ENCODE measurements at places on chromosomes 7 and 10.
A peak's percentile ranks its signal among the peaks of the same experiment; 100 is the strongest.

- no peaks in the 10 kb centered on the region for H3K4me1 ChIP-seq
- H3K4me3 ChIP-seq = no peak overlapping the region
- H3K36me3 ChIP-seq = peaks cover 20% of the 10 kb centered on the region
- no peak for DNase-seq
- H3K27ac ChIP-seq = no peak overlapping the region
- no peaks in the 10 kb centered on the region for H3K27me3 ChIP-seq
These were observed 174.2 kb upstream of the NPS start for GRCh38 chr10:127374901-127375300.

DNA sequence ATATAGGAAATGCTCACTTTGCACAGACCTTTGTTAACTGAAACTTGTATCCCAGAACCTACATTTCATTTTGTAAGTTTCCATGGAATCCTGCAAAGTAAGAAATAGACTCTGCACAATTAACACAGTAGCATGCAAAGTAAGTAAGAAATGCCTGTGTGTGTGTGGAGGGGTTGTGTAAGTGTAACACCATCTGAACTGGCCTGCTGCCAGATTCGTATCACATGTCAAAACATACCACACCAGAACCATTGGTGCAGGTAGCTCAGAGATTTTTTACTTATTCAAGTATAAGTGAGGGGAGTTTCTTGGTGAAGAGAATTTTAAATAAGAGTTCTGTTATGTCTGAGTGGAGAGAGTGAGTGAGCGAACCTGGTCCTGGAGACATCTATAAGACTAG, 17.9 kb upstream of the DDX21 start:
- H3K27ac ChIP-seq = no peak overlapping the region
- H3K27me3 ChIP-seq = no peaks in the 10 kb centered on the region
- H3K4me1 ChIP-seq = no peaks in the 10 kb centered on the region
- H3K36me3 ChIP-seq = peaks cover 56% of the 10 kb centered on the region
- H3K4me3 ChIP-seq = no peak overlapping the region
- DNase-seq = no peak

- no peaks in the 10 kb centered on the region for H3K4me1 ChIP-seq
- no peak overlapping the region for H3K27ac ChIP-seq
- H3K4me3 ChIP-seq = no peak overlapping the region
- no peaks in the 10 kb centered on the region for H3K27me3 ChIP-seq
- H3K36me3 ChIP-seq = no peaks in the 10 kb centered on the region
These were observed 131.4 kb downstream of the GPAM start for GRCh38 chr10:112052166-112052565.

DNA sequence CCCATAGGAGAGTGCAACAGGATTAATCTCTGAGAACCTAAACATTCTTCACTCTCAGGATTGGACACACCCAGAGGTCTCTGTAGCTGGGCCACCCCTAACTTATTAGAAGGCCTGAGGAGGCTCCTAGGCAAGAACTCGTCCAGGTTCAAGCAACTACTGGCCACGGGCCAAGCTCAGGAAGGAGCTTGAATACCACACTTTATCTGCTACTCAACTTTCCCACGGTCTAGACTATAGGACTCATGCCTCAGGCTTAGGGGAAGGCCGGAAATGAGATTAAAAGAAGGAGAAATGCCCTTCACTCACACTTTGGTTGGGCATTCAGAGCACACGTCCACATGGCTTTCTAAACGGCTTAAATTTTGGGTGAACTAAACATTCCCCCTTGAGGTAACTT, 142.8 kb upstream of the PHYHIPL start:
- no peaks in the 10 kb centered on the region for H3K4me1 ChIP-seq
- DNase-seq = no peak
- no peaks in the 10 kb centered on the region for H3K27me3 ChIP-seq
- no peak overlapping the region for H3K27ac ChIP-seq
- H3K4me3 ChIP-seq = no peak overlapping the region

DNA sequence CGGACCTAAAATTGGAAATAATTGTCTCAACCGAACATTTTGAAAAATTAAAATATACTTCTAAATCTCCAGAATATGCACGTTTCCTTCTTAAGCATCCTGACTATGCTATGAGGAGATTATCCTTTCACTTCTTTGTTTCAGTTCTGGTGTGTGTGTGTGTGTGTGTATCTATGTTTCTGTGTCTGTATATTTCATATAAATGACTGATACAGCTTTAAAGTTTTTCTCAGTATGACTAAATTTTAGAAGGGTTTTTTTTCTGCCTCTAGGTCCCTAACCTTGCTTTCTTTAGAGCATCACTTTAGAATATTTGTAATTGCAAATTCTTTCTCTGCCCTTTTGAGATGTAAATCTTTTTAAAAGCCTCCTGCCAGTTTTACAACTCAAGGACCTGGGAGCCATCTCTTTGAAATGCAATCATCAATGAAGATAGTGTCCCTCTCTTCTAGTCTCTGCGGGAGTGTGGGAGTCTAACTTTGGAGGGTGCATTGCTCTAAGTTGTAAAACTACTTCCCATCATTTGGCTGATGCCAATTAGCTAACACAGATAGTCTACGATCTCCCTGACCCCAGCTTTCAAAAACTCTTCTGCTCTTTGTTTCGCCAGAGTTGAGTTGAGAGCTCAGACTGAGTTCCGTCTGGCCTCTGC, 782.0 kb upstream of the ZWINT start:
- H3K4me3 ChIP-seq = no peak overlapping the region
- H3K36me3 ChIP-seq = no peaks in the 10 kb centered on the region
- H3K27me3 ChIP-seq = no peaks in the 10 kb centered on the region
- no peak overlapping the region for H3K27ac ChIP-seq

GRCh38 chr10:50585921-50586739, 37.6 kb downstream of the SGMS1 start:
- H3K4me1 ChIP-seq = peaks cover 23% of the 10 kb centered on the region
- H3K27ac ChIP-seq = no peak overlapping the region
- no peak for DNase-seq
- H3K36me3 ChIP-seq = peaks cover 13% of the 10 kb centered on the region
- no peaks in the 10 kb centered on the region for H3K27me3 ChIP-seq
- H3K4me3 ChIP-seq = no peak overlapping the region

DNA sequence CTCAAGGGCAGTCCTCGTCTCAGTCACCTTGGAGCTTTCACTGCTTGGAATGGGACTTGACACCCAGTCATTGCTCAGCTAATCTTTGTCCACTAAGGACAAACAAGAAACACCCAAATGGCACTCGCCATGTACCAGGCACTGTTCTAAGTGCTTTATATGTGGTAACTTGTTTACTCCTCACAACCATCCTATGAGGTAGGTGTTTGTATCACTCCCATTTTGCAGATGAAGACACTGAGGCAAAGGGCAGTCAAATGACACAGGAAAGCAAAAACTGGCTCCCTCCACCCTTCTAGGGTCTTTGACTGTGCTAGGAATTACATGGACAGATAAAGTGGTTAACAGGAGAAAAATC, 24.7 kb downstream of the DNAJB12 start:
- H3K4me3 ChIP-seq = no peak overlapping the region
- H3K36me3 ChIP-seq = no peaks in the 10 kb centered on the region
- no peaks in the 10 kb centered on the region for H3K27me3 ChIP-seq
- peak overlapping the region; percentile 74 for H3K27ac ChIP-seq
